Activated gamma-delta T cell treated with anti-CD3 and anti-CD28 coated beads, Interleukin-2, amount 50 U/mL, for 16 hours (primary cell): ENCODE measurements at places on chromosomes 11 and 22.

- no peak for DNase-seq
Measured at GRCh38 chr11:62875698-62876478, 4.8 kb upstream of the SLC3A2 start.

- DNase-seq, result no peak
Measured at GRCh38 chr11:130763087-130763980, 152.9 kb downstream of the SNX19 start.

DNA sequence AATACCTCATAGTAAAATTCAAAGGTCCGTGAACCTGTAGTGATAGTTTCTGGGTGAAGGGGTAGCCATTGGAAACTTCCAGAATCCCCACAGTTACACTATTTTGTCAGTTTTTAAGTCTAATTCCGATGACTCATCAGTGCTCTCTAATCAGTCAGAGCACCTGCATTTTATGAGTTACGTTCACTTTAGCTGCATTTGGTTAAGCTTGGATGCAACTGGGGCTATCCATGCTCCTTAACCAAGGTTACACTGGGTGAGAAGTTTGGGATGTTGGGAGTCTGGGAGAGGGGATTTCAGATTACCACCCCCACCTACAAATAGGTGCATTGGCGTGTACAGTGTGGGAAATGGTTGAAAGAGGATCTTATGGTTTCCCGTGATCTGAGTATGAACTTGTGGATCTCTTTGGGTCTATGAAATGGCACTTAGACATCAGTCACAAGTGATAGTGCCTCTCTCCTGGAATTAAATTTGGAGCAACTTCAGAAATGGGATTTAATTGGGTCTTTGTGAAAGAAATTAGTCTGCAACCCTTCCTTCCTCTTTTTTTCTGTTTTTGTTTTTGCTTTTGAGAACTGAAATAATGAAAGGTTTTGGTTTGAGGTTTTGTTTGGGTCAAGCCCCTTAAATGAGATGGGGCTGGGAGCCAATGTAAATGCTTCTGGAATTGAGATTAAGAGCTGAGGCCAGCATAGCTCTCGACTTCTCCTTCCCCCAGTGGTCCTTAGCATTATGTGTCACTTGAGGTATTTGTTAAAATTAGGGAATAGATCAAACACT lies 31.5 kb downstream of the EHF start:
- no peak for DNase-seq

DNA sequence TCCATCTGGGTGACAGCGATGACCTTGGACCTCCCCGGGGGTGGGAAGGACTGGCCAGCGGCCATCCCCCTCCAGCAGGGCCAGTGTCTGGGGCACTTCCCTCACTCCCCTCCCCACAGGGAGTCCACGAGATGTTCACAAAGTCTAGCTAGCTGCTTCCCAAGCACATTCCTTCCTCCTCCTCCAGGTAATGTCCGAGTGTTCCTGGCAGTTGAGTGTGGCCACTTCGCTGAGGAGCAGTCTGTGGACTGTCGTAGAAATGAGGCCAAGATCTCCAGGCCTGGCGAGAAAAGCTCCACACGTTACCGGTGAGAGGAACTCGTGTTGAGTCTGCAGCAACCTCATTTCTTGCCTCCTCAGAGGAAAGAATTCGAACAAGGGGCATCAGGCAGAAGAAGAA lies 425.5 kb downstream of the BRD1 start:
- no peak for DNase-seq

DNA sequence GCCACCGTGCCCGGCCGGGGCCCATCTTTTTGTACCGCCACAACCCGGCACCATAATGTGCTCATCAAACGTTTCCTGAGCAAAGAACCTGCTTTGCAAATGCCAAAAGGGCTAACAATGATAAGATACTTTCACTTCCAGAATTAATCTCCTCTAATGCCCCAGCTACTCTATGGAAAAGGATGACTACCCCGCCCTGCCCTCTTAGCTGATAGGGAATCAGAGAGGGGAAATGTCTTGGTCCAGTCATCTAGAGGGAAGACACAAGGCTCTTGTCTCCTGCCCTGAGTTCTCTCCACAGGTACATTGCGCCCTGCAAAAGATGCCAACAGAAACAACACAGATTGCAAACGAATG lies 586 bp downstream of the TTLL1 start:
- DNase-seq, result no peak

DNA sequence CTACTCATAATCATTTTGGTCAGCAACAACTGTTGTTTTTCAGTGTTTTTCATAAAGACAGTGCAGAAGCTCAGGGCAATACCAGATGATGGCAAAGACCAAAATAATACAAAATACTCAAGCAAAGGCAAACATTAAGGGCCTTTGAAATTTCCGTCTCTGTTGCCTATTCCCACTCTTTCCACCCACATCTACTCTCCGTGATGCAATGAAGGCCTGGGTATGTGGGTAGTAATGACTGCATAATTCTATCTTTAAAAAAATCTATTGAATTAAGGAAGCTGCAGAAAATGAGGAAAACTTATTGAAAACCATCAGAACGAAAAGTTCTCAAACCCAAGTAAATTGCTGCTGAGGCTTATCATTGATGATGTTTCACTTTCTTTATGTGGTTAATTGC lies 203.3 kb downstream of the MAML2 start:
- no peak for DNase-seq

GRCh38 chr11:109707411-109707810 lies 285.4 kb downstream of the C11orf87 start:
- no peak for DNase-seq

GRCh38 chr11:44999068-44999467 lies 48.4 kb upstream of the TP53I11 start:
- no peak for DNase-seq

- no peak for DNase-seq
Measured at GRCh38 chr11:134512571-134513538, 100.8 kb upstream of the B3GAT1 start.

DNA sequence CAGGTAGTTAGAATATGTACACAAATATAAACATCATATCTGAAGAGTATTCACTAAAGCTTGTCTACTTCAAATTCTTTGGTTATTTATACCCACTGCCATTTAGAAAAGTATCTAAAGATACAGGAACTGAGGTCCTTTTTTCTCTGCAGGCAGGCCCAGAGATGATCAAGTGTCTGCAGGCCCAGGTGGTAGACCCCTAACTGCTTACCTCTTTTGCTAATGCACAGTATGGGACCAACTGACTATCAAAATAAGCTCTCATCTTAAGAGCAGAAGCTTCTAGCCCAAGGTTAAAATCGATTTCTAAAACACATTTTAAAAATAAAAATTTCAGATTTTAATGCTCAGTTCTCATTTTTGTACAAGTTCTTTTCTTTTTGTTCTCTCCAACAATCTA lies 81.5 kb downstream of the APOL5 start:
- DNase-seq, result no peak

DNA sequence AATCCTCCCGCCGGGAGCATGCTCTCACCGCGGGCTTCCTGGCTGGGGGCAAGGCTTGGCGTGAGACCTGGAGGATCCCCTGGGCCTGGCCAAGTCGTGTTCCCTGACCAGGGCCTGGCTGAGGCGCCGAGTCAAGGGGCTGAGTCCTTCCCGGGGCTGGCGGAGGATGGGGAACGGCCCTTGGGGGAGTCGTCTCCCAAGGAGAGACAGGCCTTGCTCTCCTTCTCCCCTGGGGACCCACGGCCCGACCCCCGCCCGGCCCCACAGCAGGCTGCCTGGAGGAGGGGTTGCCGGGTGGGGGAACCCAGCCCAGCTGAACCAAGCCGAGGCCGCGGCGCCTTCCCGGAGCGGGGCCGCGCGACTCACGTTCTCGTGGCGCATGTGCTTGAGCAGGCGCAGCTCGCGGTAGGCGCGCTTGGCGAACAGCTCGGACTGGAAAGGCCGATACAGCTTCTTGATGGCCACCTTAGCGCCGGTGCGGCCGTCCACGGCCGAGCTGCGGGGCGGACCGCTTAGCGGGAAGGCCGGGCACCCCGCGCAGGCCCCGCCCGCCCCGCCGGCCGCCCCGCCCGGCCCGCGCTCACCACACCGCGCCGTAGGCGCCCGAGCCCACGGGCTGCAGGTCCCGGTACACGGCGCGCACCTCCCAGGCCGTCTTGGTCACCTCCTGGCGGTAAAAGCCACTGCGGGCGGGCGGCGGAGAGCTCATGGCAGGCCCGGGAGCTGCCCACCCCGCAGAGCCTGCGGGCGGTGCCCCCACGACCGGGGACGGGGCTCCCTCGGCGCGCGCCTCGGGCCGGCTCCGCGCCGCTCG lies 475 bp downstream of the MAPK12 start:
- no peak for DNase-seq

DNA sequence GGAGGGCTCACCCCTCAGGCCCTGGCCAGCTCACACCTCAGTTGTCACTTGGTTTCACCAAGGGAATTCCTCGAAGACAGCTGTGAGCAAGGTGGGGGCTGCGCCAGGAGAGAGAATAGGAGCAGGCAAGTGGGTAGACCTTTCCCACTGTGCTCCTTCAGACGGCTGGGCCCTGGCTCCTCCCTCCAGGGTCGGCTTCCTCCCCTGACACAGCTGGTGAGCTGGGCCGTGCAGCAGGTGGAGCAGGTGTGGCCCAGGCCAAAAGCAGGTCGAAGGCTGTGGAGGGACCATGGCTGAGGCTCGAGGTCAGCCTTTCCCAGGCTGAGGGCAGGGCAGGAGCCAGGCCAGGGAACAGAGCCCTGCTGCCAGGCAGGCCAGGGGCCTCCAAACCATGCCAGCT lies 12.5 kb upstream of the MYRF start:
- DNase-seq, result no peak

- DNase-seq, result no peak
Measured at GRCh38 chr11:130828741-130829140, 87.5 kb downstream of the SNX19 start.

GRCh38 chr11:57324154-57324885 lies 432 bp downstream of the TNKS1BP1 start:
- no peak for DNase-seq

GRCh38 chr11:102446606-102447005 lies 6.0 kb downstream of the TMEM123 start:
- no peak for DNase-seq

DNA sequence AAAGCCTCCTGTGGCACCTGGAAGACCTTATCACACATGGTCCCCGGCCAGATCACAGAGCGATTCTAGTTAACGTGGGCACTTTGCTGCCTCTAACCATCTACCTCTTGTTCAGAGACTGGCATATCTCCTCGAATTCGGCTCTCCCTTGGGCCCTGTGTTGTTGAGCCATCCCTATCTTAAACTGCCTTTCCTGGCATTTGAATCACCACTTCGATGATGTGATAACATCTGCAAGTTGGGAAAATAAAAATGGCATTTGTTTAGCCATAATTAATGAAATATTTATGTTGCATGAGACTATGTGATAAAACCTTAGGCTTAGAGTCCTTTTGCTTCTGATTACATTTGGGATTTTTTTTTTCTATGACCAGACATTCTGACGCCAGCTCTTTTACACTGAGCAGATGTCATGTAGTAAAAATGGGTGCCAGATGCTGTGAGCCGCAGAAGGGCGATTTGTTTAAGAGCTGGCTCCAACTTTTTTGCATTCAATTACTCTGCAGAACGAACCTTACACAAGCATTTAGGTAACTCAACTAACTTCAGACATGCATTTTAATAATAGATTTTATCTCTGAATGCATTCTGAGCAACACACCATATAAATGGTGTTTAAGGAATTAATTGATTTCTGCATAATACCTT lies 58.5 kb upstream of the PARVA start:
- no peak for DNase-seq

GRCh38 chr11:42013656-42014201 lies 554.3 kb upstream of the LRRC4C start:
- no peak for DNase-seq

GRCh38 chr11:59380263-59381059 lies 21.8 kb downstream of the OR5AN1 start:
- DNase-seq, result no peak

DNA sequence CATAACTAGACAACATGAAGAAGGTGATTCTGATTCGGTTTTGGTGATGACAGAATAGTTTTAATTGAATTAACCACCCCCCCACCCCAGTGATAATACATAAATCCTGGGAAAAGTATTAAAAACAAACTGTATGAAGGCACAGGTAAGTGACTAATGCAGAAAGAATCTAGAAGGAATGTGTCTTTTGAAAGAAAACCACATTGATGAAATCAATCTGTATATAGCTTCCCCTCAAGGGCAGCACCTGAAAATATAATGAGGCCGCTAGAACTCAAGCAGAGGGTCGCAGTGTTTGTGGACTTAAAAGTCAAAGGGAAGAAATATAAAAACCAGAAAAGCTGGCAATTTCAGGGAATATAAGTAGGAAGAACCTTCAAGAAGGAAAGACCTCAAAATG lies 580.5 kb upstream of the CHORDC1 start:
- no peak for DNase-seq

DNA sequence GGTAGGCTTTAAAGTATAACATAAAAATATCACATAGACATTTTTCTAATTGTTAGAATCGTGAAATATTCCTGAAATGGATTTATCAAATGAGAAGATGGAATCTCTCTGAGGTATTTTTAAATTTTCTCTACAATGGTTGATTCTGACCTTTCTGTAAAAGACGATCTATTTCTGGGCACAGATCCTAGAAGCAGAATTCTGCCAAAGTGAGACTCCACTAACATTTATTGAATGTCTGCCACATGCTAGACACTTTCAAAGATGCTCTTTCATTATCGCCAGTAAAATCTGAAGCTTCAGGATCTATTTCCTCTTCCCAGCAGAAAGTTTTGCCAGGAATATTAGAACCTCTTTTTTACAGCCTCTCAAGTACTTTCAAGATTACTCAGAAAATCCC lies 64.1 kb upstream of the TMEM45B start:
- DNase-seq, result no peak

DNA sequence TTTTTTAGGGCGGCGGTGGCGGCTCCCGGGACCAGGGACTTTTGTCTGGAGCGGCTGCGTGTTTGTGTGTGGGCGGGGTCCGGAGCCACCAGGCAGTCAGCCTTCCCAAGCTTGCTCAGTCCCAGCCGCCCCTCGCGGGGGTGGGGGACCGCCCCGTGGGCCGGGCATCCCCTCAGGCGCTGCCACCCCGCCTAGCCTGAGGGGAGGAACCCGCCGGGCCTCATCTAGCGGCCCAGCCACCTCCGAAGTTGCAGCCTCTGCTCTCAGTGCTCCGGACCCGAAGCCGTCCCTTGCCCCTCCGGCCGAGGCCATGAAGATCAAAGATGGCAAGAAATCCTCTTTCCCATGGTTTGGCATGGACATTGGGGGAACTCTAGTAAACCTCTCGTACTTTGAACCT lies 235.2 kb downstream of the OR4C45 start:
- no peak for DNase-seq

- DNase-seq, result no peak
Measured at GRCh38 chr11:16184588-16184987, 171.8 kb downstream of the SOX6 start.

DNA sequence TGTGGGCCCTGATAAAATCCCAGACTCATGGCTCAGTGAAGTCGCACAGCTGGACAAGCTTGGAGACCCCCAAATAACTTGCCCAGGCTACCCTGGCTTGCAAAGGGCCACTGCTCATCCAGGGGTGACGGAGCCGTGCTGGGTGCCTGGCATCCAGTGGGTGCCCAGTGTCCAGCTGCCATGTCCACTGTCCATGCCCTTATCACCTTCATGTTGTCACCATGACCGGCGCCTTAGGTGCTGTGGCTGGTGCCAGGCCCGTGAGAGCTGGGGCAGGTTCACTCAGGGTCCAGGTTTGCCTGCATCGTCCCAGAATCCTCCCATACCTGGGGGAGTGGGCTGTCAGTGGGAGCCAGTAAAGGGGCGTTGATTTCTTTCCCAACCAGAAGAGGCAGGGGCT lies 57.4 kb downstream of the LRP5 start:
- DNase-seq, result no peak

GRCh38 chr22:45212306-45212709 lies 28.4 kb downstream of the KIAA0930 start:
- no peak for DNase-seq
